Activated gamma-delta T cell treated with anti-CD3 and anti-CD28 coated beads, Interleukin-2, amount 50 U/mL, for 16 hours (primary cell): ENCODE measurements at places on chromosomes 4 and X.

GRCh38 chr4:41214136-41214824 is at the start of gene APBB2:
APBB2 (minus strand) TSS chr4:41214542; CDS start chr4:41033254, 181,288 bp downstream.
- DNase-seq: no peak

- DNase-seq: no peak
Observed at GRCh38 chrX:123878252-123878721, 18.4 kb downstream of the XIAP start.

DNA sequence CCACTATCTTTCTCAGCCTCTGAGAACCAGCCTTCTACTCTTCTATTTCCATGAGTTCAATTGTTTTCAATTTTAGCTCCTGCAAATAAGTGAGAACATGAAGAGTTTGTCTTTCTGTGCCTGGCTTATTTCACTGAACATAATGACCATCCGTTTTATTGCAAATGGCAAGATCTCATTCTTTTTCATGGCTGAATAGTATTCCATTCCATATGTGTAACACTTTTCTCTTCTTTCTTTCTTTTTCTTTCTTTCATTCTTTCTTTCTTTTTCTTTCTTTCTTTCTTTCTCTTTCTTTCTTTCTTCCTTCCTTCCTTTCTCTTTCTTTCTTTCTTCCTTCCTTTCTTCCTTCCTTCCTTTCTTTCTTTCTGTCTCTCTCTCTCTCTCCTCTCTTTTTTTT is 228.7 kb downstream of the SHOX start:
- no peak for DNase-seq

DNA sequence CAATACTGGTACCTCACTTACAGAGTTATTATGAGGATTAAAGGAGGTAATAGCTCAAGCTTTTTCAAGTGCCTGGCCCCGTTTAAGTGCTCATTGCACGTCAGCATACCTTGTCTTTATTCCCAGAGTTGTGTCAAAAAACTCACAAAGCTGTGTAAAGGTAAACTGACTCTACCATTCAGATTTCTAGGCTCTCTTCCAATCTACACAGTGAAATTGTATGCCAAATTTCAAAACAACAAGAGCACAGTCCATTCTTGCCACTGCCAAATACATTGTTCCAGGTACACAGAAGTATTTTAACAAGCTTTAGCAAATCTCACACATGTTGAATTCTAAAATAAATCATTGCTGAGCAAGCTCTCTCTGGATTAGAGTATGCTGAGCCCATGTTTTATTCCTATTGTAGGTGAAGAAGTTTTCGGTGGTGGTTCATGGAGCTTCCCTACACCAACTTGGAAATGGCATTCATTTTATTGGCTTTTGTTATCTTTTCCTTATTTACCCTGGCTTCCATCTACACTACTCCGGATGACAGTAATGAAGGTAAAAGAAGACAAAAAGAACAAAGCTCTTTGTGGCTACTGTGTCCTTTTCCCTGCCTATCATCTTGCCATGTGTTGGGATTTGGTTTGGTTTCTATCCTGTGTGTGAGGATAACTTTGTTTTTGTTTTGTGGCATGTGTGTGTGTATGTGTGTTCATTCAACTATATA is 16.2 kb downstream of the SMIM31 start:
- DNase-seq: no peak

GRCh38 chrX:111868726-111869638 is 7.0 kb upstream of the TRPC5OS start:
- no peak for DNase-seq

- DNase-seq: no peak
Observed at GRCh38 chr4:154368060-154368459, 123.5 kb downstream of the DCHS2 start.

DNA sequence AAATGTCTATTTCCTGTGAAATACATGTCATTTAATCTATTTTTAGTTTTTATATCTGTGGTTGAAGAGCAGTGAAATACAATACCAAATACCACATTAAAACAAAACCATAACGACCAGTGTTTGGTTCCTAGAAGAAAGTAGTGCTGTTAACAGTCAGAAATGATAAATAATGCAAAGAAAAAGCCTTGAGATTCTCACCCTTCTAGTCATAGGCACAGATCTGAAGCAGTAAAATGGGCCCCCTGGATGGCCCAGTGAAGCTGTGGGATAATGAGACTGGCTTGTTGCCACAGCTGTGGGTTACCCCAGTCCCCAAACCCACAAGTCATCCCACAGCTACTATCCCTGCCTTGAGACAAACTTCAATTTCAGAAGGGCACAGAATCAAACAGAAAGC is 137.3 kb upstream of the RPL34 start:
- no peak for DNase-seq

DNA sequence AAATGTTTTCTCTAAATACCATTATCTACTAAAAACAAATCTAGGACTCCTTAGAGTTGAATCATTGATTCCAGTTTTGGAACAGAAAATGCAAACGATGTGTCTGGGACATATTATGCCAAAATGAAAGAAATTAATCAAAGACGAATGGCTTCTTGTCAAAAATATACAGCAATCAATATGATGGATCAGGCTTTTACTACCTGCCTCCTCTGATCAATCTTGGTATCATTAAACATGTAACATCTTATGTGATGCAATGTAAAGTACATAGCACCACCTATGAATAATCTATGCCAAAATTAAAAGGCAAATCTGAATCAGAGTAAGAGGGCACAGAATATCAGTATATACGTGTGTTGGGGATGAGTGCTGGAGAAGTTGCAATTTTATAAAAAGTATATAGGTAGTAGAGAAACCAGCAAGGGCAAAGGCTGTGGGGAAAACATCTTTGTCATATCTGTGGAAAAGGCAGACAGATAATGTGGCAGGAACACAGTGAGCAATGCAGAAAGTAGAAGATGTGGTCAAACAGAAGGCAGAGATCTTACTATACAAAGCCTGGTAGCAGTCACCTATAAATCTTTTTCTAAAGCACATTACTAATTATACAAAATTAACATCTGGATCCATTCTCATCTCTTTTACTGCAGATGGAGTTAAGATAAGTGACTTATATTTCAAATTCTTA is 152.7 kb downstream of the ANTXR2 start:
- no peak for DNase-seq
